ENCODE measurements at places on chromosomes 7 and 10. TPM values are rescaled to one million over a fixed set of nuclear protein-coding genes. Genes with fewer than 3 reads are reported as not detected.
A peak's percentile ranks its signal among the peaks of the same experiment; 100 is the strongest.

GRCh38 chr7:129958643-129959470 is 6.1 kb upstream of the UBE2H start:
- DNase-seq = no peak

- no peak for DNase-seq
Observed at GRCh38 chr7:1024876-1025742, 19.2 kb upstream of the GPR146 start.

GRCh38 chr10:60139798-60140566 is 233.6 kb upstream of the CCDC6 start:
- DNase-seq = no peak

- DNase-seq = no peak
Observed at GRCh38 chr7:55970978-55971377, 6.6 kb downstream of the NIPSNAP2 start.

DNA sequence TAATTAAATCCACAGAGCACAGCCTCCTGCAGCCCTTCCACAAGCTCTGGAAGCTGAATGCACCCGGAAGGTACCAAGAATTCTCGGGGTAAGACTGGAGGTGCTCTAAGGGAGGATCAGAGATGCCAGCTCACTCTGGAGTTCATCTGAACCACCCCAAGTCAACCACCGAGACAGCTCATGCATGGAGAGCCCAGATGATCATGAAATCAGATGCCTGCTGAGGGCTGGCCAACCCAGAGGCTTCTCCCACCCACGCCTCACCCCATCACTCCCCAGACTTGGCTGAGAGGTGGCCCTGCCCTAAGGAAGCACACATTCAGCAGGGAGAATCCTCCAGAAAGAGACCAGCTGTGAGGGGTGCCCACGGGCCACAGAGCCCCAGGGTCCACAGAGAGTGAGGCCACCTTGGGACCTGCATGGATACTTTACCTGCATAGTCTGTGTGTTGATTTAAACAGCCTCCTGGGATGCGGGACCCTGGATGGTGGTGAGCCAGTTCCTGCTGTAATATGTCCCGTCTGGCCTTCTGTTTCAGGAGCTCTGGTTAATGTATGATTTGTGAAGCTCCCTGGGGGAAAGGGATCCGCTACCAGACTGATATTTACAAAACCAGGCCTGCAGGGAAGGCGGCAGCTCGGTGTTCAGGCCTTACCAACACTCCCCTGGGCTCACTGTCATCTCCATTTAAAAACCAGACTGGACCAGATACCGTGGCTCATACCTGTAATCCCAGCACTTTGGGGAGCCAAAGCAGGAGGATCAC is 64.9 kb downstream of the INSIG1 start:
- no peak for DNase-seq

DNA sequence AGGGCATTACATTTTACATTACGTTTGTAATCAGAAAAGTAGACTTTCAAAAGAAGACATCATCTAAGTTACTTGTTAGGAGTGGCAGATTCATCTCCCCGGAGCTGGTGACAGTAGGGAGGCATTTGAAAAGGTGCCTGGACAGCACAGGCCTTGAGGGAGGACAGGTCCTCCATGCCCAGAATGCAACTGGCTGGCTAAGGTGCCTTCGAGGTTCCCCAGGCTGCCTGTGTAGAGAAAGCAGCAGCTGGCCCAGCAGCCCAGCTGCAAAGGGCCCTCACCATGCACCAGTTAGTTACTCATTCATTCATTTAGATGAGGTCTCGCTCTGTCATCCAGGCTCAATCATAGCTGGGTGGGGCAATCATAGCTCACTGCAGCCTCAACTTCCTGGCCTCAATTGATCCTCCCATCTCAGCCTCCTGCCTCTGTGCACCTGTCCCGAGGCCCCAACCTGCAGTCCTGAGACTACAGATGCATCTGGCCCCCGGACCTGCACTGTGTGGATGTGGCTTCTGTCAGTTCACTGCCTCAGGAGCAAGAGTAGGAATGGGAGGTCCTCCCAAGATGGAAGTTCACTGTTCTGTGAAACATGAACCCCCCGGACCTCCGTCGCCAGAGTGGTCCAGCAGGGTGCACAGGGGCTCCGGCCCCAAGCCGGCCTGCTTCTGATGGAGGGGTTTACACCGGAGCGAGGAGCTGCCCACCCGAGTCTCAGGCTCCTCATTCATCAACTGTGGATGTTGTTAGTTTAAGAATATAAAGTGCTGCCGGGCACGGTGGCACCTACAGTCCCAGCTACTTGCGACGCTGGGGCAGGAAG is 36.6 kb downstream of the PRKAG2 start:
- DNase-seq = no peak

GRCh38 chr7:138006106-138006505 is 4.2 kb upstream of the CREB3L2 start:
- no peak for DNase-seq

DNA sequence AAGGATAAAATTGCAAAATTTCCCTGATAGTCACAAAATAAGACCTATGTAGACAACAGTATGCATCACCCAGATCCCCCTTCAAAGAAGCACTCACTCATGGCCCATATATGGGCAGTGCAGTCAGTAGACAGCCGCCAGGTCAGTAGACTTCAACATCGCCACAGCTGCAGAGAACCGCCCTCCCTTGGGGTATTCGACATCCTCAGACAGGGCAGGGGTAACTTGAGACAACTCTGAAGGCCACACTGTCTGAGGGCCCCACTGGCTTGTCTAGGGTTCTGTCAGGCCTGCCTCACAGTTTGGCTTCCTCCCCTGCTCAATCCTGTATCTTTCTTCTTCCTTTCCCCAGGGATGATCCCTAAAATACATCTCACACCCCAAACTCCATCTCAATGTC is 172.3 kb downstream of the IMMP2L start:
- no peak for DNase-seq

GRCh38 chr7:138388673-138389491 is 71.2 kb upstream of the TRIM24 start:
- DNase-seq = no peak

DNA sequence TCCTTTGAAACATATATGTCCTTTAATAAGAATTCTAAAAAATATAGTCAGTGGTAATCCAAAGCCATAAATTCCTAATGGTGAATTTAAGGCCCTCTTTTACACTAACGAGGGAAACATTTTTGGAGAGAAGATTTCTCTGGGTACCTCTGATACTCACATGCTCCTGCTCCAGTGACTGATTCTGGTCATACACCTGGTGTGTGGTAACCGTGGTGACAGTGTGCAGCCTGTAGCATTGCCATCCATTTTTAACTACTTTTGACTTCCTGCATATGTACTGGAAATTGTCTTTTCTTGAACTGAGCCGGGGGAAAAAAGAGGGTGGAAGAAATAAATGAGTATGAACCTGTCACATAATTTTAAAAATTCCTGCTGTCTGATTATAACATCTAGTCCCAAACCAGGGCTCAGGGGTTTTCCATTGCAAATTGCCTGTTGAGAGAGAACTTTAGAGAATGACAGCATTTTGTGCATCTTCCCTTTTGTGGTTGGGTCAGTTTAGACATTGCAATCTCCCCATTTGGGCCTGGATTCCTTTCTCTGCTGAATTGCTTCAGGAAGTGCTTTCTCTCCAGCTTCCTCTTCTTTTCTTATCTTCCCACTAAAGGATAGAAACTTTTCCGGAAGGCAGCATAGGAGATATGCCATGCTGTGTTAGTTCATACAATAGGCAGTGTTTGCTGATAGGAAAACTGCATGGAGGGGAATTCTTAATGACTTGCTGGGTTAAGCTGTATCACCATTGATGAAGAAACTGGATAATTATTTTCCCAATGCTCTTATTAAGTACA is 125.5 kb downstream of the GRM3 start:
- DNase-seq = no peak

- DNase-seq = no peak
Observed at GRCh38 chr7:50653981-50654425, 88.8 kb upstream of the DDC start.

DNA sequence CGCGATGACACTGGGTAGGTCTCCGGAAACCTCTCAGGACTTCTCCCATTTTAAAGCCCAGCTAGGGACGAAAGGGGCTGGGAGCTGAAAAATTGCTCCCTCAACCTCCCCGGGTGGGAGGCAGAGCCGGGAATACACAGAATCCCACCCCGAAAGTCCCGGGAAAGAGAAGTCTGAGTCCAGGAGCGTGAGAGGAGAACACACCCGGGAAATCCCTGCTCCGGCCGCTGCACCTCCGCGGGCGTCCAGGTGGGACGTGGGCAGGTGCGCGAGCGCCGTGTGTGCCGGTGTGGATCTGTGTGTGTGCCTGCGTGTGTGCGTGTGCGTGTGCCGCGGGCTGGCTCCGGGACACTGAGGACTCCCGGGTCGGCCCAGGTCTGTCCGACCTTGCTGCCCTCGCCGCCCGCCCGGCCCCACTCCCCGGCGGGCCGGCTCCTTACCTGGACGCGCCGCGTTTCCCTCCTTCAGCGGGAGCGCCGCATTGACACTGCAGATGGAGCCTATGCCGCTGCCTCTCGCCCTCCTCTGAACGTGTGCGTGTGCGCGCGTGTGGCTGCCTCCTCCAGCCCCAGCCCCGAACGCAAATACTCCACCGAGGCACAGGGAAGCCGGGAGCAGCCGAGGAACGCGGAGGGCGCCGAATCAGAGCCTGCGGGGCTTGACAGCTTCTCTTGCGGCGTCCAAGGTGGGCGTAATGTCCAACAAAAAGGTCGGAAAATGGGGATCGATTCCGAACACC is at the start of gene PLXNA4:
Gene PLXNA4 (minus strand): TSS at position 489 of the 739 bp plus-strand sequence. CDS start 67,777 bp downstream, outside the sequence.
- DNase-seq = peak; percentile 31

DNA sequence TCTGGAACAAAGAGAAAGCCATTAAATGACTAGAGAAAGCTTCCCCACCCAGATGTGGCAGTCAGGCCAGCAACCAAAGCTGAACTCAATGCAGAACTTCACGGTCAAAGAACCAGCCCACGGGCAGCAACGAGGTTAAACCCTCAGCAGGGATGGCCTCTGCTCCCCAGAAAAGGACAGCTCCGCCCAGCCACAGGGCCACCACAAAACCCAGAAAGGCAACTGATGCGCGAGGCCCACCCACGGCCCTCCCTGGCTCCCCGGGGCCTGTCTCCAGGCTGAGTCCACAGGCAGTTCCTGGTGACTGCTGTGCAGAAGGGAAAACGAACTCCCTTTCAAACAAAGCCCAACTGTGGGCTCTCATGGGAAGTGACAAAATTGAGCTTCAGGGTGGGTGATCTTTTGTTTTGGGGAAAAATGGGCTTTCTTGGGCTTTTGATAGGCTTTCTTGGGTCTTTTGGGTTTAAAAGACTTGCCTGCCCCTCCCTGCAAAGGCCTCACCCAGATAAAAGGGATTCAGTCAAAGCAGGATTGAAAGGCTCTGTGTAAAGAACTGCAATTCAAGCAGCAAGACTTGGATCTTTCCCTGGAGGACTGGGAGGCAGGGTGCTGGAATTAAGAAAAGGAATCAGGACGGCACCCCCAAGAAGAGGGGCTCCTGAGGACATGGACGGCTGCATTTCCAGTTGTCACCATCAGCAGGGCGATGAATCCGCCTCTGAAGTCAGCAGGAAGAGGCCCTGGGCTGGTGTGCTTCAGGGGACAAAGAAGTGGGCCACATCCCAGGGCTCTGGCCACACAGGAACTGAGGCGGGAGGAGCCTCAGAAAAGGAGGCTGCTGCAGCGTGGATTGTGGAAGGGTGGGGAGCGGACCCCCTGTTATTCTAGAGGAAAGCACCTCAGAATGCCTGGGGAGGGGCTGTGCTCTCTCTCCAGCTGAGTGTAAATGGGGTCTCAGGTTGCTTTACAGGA is 209.9 kb downstream of the USP6NL start:
- DNase-seq = peak; percentile 30

DNA sequence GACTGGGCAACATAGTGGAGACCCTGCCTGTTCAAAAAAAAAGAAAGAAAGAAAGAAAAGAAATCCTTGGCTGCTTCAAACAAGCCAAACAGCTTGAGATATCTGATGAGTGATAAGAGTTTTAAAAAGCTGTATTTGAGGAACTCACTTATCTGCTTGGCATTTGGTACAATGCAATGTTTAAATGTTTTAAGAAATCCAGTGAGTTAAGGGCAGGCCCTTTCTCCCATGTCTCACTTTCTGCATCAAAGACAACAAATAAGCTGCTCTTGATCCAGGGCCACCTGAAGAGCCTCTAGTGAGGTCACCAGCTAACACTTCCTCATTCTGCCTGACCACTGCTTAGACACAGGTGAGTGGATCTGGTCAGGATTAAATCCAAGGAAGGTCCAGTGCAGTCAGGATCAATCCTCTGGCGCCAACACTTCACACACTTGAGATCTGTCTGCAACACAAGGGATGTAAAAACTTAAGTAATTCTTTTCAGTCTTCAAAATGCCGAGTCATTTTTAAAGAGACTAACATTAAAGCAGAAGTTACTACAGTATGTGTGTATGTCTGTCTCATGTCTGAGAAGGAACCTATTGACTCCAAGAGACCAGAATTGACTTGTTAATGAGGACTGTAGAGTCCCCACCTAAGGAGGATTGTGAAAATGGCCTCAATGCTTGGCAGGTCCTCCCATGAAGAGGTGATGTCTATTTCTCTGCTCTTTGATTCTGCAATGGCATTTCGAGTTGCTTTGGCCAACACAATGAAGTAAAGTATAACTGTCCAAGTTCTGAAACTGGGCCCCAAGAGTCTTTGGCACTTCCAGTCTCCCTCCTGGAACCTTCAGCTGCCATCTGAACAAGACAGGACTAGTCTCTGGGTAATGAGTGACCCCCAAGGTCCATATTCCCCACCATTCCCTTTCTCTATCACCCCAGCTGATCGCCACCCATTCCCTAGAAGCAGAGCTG is 43.1 kb downstream of the CREB3L2 start:
- DNase-seq = no peak

DNA sequence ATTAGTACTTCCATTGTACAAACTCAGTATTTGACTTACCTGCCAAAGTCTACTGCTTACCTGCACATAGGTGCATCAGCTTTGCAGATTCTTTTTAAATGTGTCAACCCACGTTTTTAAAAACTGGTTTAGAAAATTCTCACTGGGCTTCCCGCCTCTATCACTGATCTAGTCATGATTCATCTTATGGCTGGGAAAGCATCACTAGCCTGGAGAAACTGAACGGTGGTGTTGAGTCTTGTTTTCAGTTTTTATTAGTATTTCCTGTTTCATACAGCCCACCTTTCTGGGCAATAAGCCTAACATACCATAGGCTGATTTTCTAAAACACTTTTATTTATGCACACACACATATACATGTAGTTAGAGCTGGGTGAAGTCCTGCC is 19.7 kb downstream of the DOCK1 start:
- no peak for DNase-seq

GRCh38 chr10:114874827-114875411 is 53.3 kb downstream of the FHIP2A start:
- DNase-seq = peak; percentile 49

Gene PANK1
- total RNA-seq = 3.2 TPM

Gene CRYGN
- total RNA-seq = 0.11 TPM

Gene ADAM22
- total RNA-seq = 1.8 TPM

Gene KMT2C
- total RNA-seq = 35.9 TPM

Gene C10orf62
- not detected for total RNA-seq

Gene DYNC1I1
- not detected for total RNA-seq

Gene PLXNA4
- 0.07 TPM for total RNA-seq

Gene ASB10
- total RNA-seq = not detected

Gene TEX36
- total RNA-seq = not detected

Gene ENTPD1
- total RNA-seq = 0.37 TPM

Gene PNLIPRP3
- not detected for total RNA-seq

Gene CTTNBP2
- total RNA-seq = not detected

Gene INHBA
- total RNA-seq = not detected

Gene KAZALD1
- 0.47 TPM for total RNA-seq

Gene SLC18A2
- total RNA-seq = 0.21 TPM

Gene CDHR1
- total RNA-seq = 1.1 TPM

Gene TACC2
- total RNA-seq = not detected
